Activated naive CD8-positive, alpha-beta T cell treated with anti-CD3 and anti-CD28 coated beads, Interleukin-2, amount 50 U/mL, for 16 hours (primary cell): ENCODE measurements at places on chromosomes 7 and 10.

- no peak for DNase-seq
Observed at GRCh38 chr10:25076506-25077177, 60.2 kb downstream of the THNSL1 start.

DNA sequence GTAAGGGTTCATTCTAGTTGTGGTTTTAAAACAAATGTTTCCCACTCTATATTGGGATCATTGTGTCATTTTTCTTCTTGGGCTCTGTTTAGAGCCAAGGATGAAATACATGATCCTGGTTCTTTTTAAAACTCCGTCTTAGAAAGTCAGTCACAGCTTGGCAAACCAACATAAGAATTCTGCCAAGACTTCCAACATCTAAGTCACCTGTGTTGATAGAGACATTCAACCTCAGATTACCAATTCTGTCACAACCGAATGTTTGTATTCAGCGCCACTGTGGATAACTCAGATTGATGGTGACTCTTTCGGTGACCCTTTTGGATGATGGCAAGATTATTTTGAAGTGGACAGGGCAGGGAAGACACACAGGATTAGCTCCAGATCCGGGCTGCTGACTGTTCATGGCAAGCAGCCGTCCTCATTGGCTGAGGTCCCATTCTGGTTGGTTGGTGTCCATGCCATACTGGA is 255.4 kb downstream of the ARHGAP21 start:
- DNase-seq = no peak

- DNase-seq = no peak
Observed at GRCh38 chr10:71094712-71095390, 117.5 kb upstream of the UNC5B start.

DNA sequence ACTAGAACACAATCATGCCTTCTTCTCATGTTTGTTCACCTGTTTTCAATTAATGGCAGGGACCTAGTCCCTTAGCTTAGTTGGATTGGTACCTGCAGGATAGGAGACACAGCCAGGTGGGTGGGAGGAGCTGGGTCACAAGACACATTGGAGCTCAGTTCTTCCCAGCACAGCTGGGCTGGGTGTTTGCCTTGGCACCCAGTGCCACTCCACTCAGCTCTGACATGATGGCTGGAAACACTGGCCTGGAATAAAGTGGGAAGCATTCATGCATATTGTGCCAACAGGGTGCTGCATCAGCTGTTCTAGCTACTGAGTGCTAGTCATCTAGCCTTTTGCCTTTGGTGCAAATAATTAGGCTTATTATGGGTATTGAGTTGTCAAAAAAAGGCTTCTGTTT is 226.1 kb downstream of the PTEN start:
- no peak for DNase-seq

- no peak for DNase-seq
Observed at GRCh38 chr7:87152897-87153641, 816 bp downstream of the DMTF1 start.

GRCh38 chr7:72213769-72214168 is 198.4 kb downstream of the CALN1 start:
- DNase-seq = no peak

- DNase-seq = no peak
Observed at GRCh38 chr10:78436222-78436573, 402.5 kb downstream of the RPS24 start.

GRCh38 chr7:102404005-102404861 is 8.1 kb downstream of the PRKRIP1 start:
- DNase-seq = no peak

DNA sequence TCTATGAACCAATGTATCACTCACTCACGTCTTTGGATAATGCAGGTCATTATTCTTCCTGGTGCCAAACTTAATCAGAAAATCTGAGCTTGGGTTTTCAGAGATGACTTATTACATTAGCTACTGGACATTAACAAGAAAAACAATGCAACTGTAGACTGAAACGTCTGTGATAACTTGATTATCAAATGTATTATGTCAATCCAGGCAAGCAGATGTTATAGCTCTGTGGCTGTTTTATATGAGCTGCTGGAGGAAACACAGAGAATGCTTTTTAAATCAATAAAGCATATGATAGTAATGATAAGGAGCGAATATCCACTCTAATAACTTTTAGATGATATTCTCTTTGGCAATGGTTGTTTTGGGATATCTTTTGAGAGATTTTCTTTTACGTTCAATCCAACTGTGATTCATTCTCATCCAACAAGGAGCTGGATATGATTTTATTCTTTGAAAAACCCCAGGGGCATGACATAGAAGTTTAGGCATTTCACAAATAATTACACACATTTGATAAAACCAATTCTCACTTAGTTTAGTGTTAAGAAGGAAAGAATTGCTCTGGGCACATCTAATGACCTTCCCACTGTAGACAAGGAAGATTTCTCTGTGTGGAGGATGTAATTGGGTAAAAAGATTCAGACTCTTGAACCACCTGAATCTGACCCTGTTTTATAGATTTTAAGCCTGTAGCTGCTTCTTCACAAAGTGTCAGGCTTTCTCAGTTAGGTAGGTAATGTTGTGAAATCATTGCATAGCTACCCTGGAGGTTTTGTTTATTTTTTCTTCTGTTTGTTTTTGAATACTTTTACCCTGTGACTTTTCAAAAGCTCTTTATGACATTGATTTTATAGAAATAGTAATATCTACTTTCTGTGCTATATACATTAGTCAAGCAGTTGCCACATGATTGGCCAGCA is 1124.7 kb downstream of the DNAJB9 start:
- DNase-seq = no peak

GRCh38 chr10:87675396-87676376 is 16.0 kb downstream of the PAPSS2 start:
- no peak for DNase-seq

GRCh38 chr7:98357751-98358161 is 43.1 kb downstream of the BAIAP2L1 start:
- DNase-seq = no peak

DNA sequence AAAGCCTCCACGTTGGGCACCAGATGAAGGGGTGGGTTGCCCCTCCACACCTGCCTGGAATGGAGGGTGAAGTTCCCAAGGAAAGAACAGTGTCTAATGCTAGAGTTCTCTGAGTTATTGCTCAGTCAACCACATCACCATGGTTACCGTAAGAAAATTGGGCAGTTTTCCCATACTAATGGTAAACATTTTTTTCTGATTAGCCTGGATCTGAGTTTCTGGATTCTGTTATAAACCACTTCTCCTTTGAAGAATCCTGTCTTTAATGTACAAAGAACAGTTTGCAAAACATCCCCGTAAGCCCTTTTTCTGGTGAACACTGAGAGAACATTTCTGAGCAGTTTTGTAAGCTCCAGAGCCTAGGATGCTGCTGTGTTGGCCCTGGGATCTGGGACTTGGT is 45.5 kb downstream of the ABCC2 start:
- DNase-seq = no peak

DNA sequence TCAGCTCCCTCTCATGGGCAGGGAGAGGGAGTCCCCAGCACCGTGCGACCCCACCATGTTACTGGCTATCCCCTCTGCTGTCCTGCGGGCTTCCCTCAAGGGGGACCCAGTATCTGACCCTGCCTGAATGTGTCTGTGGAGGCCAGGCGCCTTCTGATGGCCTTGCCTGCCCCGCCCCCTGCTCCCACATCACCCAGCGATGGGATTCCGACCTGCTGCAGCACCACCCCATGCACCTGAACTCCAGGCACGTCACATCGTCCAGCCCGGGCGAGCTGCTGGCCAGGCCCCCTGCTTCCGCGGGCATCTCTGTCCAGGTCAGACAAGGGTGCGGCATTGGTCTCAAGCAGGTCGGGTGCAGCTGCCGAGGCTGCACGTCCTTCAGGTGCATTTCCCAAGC is 19.0 kb downstream of the LRRC27 start:
- DNase-seq = no peak

DNA sequence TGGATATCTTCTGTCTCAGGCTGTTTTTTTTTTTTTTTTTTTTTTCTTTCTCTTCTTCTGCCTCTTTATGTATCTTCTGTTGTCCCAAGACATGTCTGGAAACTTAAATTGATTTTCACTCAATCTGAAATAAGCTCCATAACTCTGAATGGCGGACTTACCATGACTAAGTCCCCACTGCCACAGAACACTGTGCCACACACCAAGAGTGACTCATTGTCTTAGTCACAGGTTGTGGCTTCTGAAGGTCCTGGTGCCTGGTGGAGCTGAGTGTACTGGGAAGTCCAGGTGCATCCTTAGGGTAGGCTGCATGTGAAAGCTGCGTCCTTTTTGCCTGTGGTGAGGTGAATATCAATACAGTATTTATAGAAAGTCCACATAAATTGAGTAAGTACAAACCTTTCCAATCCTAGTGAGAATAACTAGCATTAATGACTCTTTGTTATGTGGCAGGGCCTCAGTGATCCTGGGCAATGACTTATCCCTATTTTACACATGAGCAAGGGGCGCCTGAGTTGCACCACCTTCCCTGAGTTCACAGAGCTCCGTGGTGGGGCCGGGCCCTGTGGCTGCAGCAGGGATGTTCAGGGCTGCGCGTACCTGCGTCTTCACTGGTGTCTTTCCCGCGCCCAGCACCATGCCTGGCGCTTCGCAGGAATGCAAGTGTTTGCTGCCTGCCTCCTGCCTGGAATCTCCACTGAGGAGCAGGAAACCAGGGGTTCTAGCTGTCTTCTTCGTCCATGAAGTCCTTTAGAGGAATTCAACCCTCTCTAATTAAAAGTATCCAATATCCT is 4.3 kb downstream of the PFKP start:
- no peak for DNase-seq

DNA sequence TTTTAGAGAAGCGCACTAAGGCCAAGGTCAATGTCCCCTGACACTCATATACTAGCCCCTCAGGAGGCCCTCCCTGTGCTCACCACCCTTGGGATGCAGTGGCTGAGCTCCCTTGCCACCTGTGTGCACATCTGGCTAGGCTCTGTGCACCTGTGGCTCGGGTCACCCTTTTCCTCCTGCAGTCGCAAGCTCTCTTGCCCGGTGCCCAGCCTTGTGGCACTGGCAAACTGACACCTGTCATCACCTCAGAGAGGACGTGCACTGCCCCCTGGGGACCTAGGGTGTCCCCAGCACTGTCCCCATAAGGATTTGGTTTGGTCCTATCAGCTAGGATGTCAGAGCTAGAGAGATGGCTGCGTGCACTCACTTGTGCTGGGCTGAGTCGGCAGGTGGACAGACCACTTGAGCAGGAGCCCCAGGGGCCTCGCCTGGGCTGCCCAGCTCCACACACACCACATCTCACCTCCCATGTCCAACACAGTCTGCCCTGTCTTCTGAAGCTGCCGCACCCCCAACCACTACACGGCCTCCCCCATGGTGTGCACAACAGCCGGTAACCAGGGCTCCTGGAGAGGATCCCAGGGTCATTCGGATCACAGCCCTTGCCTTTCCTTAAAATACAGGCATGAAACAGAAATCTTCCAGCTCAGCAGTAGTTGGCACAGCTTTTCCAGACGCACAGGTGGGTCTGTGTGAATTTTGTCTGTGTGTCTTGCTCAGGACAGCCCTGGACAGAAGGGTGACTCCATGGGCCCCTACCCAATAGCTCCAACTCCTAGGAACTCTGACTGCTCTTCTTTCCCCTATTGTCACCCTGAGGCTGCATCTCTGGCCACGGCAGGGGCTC is 111.0 kb downstream of the GRID1 start:
- no peak for DNase-seq

GRCh38 chr10:12181065-12181775 is 14.5 kb downstream of the NUDT5 start:
- peak; percentile 34 for DNase-seq

DNA sequence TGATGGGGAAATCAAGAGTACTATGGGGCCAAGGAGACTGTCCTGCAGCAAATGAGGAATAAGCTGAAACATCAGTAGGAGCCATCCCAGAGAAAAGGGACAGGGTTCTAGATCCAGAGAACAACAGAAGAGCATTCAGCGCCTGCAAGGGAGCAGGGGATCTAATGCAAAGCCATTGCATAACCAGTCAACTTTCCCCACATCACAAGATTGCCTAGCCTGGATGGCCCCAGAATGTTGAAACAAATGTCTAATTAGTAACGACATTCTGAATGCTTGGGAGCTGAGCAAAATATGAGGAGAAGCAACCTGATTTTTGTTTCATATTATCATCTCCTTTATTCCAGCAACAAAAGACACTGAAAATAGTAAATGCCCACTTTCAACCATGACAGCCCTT is 2.7 kb upstream of the MPP7 start:
- DNase-seq = no peak

DNA sequence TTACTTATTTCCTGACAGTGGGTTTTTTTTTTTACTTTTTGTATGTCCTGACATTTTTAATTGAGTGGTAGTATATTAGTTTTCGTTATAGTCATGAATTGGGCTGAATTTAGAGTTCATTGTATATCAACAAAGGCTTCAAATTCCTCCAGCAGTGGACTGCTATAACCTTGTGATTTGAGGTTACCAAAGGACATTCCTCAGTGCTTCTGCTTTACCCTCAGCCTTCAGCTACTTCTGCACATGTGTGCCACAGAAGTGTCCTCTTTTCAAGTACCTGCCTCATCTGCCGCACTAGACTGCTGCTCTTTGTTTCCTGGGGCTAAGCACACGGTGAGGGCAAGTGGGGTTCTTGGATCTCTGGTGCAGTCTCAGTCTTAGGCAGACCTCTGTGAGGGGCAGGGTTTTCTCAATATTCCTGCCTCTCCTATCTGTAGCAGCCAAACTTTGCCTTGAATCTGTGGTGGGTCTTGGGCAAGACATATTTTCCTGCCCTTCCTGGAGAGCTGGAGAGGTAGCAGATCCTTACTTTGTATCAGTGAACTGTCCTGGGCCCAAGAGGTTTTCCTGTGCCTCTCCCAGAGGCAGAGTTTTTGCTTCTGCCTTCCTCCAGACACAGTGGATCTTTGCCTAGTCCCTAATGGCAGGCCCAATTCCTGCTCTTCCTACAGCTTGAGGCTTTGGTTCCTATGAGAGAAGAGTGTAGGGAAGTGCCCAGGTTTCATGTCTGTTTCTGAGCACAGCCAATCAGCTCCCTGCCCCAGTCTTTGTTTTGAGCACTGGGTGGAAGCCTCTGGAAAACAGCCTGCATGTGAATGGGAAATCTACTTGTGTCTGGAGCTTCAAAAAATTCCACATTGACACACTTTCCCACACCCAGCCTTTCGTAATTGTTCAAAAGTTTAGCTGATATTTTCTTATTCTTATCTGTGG is 39.0 kb upstream of the STRIP2 start:
- DNase-seq = no peak

DNA sequence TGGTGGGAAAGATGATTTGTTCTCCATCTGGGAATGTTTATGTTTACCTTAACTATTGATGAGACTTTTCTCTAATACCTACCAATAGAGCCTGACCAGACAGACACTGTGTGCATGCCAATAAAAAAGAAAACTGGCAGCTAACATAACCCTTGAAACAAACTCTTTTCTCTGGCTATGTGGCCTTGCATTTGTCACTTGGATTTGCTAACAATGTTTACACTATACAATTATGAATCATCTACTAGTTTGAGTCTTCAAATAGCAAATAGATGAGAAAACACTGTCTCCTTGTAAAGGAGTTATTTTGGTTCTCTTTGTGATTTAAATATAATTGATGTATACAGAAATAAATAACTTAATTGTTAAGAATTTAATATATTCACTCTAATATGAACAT is 273.1 kb downstream of the SEMA3D start:
- no peak for DNase-seq
